Caco-2 (cell line): ENCODE measurements at places on chromosomes 12 and 14. TPM values are rescaled to one million over a fixed set of nuclear protein-coding genes. Genes with fewer than 3 reads are reported as not detected.
A peak's percentile ranks its signal among the peaks of the same experiment; 100 is the strongest.

TGM1 gene
- total RNA-seq: 5.9 and 6.1 TPM in 2 replicates

TNFAIP2 gene
- total RNA-seq: 7.9 and 8.1 TPM in 2 replicates

AVPR1A gene
- not detected in 2 replicates for total RNA-seq

KRT85 gene
- not detected in 2 replicates for total RNA-seq

BCL11B gene
- 0.05 TPM in 1 of 2 replicates, not detected in the other for total RNA-seq

GRCh38 chr14:61362072-61362750 lies 40.8 kb downstream of the PRKCH start:
- H3K27ac ChIP-seq: no peak overlapping the region
- no peaks in the 10 kb centered on the region for H3K27me3 ChIP-seq
- 0 out of 2 replicates have a peak, but pooled peaks cover 9% of the 10 kb centered on the region for H3K4me1 ChIP-seq
- no peaks in the 10 kb centered on the region for H3K36me3 ChIP-seq
- DNase-seq: no peak
- H3K4me3 ChIP-seq: no peak overlapping the region

DNA sequence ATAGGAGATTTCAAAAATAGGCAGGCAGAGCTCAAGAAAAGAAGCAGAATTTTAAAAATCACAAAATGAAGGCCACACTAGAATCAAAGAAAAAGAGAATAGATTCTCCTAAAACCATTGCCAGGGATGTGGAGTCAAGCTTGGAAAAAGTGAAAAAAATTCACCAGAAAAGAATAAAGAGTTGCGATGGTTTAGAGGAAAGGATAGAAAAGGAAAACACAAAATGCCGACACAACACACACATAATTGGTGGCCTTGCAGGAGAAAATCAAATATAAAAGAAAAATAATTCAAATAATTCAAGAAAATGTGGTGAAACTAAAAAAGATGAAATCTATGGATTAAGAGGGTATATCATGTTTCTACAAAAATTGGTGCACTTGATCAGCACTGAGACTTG lies 181.6 kb upstream of the C14orf180 start:
- H3K4me3 ChIP-seq: no peak overlapping the region
- H3K36me3 ChIP-seq: no peaks in the 10 kb centered on the region
- H3K27me3 ChIP-seq: no peaks in the 10 kb centered on the region; the same call in none of the 2 replicates
- H3K4me1 ChIP-seq: no peaks in the 10 kb centered on the region
- DNase-seq: no peak

- H3K27ac ChIP-seq: no peak overlapping the region
- H3K27me3 ChIP-seq: no peaks in the 10 kb centered on the region
- H3K4me3 ChIP-seq: no peak overlapping the region
- DNase-seq: no peak
- H3K36me3 ChIP-seq: no peaks in the 10 kb centered on the region
- H3K4me1 ChIP-seq: no peaks in the 10 kb centered on the region
Observed at GRCh38 chr12:70258605-70259403, 15.6 kb downstream of the CNOT2 start.

- H3K27me3 ChIP-seq: no peaks in the 10 kb centered on the region
- H3K4me1 ChIP-seq: peaks cover 23% of the 10 kb centered on the region
- peak; percentile 63 for DNase-seq
- H3K36me3 ChIP-seq: no peaks in the 10 kb centered on the region
- peak overlapping the region; percentile 74 for H3K4me3 ChIP-seq
- peak overlapping the region; percentile 87 for H3K27ac ChIP-seq
Observed at GRCh38 chr12:88579161-88579517, 1.1 kb downstream of the KITLG start.

GRCh38 chr12:56719056-56719455 lies 6.0 kb downstream of the NACA start:
- no peak for DNase-seq
- peaks cover 1% of the 10 kb centered on the region for H3K36me3 ChIP-seq
- H3K4me3 ChIP-seq: no peak overlapping the region

DNA sequence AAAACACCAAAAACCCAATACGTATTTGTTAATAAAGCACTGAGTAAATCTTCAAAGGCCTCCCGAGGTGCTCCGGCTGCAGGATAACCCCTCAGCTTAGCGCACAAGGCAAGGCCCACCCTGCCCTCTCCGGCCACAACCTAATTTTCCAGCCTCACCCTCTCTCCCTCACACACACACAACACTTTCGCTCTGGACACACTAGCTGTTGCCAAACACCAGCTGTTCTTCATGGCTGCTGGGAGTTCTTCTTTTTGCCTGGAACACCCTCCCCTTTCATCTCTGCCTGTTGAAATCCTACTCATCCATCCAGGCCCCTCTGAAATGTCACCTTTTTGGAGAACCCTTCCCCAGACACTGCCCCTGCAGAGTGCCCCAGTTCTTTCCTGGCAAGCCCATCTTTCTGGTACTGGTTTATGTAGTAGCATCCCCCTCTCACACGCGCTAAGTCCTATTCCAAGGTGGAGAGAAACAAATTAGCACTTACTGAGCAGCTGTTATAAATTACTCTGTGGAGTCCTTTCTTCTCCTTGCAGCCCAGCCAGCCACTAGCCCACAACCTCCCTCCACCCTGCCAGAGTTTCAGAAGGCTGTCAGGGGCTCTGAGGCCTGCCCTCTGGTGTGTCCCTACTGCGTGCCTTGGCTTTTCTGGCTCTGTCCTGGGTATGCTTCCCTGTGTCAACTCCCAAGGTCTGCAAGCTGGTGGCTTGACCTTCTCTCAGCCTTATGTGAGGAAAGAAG lies 805 bp upstream of the CRACR2A start:
- no peaks in the 10 kb centered on the region for H3K27me3 ChIP-seq
- no peak for DNase-seq
- peak overlapping the region; percentile 16 for H3K27ac ChIP-seq
- no peaks in the 10 kb centered on the region for H3K36me3 ChIP-seq
- 0 out of 2 replicates have a peak, but pooled peaks cover 3% of the 10 kb centered on the region for H3K4me1 ChIP-seq

DNA sequence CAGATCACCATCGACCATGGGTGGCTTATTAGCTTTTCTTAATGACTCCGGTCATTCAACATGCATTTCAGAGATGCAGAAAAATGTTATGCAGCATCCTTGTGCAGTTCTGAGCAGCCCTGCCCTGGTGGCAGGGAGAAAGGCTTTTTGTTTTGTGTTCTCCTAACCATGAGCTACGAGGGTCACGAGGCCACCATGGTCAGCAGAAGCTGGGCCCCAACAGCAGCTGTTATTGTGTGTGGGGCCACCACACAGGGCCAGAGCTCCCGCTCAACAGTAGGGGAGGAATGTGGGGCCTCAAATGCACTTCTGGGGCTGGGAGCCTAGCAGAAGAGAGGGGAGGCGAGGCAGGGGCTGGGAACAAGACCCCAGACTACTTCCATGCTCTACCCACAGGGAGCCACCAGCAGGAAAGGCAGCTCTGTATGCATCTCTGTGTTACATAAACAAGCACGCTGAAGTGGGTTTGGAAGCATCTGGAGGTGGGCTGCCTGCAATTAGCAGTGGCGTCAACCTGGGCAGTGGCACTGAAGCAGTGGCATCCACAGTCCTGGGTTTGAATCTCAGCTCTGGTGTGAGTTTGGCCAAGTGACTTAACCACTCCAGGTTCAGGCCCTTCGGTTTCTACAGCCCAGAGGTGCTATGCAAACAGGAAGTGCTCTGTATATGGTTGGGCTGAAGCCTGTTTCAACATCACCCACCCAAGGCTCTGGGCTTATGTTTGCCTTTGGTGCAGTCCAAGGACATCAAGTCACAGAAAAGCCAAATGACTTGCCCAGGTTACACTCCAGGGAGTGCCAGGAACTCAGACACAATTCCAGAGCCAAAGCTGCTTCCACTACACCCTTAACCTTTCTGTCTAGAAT lies 16.3 kb downstream of the GLTP start:
- H3K27ac ChIP-seq: peak overlapping the region; percentile 57
- H3K4me3 ChIP-seq: no peak overlapping the region
- no peaks in the 10 kb centered on the region for H3K27me3 ChIP-seq

DNA sequence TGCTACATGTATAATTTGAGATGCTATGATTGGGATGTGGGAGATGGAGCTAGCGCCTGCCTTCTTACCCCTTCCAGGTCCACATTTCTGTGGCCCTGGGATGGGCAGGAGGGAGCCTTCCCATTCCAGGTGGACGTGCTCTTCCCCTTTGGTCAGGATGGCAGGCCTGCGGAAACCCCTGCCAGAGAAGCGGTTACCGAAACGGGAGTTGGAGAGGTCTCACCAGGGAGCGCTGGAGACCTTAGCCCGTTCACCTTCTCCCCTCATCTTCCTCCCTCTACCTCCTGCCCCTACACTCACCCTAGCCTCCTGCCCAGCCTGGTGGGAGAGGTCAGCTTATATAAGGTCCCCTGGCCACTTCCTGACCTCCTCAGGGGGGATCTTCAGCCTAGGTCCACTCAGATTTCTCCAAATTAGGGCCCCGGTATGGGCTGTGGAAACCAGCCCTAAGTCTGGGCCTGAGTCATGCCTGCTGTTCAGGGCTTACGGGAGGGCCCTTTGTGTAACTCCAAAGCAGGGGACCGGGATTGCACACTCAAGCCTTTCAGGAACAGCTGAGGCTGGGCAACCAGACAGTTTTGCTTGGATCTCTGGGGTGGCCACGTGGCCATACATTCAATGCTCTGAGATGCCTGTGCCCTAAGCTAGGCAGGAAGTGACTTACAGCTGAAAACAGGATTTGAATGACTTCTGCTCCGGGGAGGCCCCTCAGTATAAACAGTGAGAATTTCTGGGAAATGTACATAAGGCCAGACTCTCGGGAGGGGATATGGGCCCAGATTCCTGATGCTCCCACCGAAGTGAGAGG lies 10.2 kb upstream of the MEG3 start:
- H3K27ac ChIP-seq: no peak overlapping the region
- no peak for DNase-seq
- H3K4me3 ChIP-seq: no peak overlapping the region
- H3K36me3 ChIP-seq: no peaks in the 10 kb centered on the region

DNA sequence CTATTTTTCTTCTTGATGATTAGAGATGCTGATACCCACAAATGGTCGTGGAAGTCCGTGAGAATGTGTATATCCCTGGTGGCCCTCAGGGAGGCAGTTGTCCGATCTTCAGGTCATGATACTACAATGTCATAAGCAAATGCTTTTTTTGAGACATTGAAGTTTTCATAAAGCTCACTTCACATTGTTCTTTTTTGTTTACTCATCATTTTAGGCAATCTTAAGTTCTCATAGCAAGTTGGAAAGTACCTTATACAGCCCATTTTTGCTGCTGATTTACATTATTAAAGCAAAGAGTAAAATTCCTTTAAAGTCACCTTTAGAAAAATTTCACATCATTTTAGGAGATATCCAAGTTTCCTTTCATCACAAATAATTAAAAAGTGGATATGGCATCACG lies 90.0 kb upstream of the CCDC196 start:
- no peak for DNase-seq
- no peaks in the 10 kb centered on the region for H3K4me1 ChIP-seq
- H3K36me3 ChIP-seq: no peaks in the 10 kb centered on the region
- H3K27ac ChIP-seq: no peak overlapping the region
- H3K4me3 ChIP-seq: no peak overlapping the region

DNA sequence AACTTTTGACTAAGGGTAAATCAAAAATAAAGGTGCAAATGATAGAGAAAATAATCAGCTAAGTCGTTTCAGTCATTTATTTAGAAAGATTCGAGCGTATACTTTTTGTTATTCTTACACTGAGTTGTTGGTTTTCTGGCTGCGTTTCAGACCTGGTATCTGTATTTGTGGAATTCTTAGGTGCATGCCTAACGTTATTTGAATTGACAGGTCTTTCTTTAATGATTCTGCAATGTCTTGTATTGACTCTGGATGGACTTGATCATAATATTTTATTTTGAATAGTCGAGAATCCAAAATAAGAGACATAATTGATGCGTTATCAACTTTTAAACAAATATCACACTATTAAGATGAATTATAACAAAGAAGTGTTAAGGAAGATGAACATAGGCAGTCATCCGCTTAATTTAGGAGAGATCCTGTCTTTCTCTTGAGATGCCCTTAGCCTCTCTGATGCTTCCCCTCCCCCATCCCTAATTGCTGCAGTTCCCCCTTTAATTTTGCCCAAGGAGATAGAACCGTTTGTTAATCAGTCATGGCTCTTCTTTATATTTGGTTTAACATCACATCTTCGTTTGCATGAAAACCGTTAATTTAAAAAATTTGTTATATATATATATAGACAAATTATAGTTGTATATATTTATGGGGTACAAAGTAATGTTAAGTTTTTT lies 1.8 kb downstream of the ALX1 start:
- no peak overlapping the region for H3K27ac ChIP-seq
- H3K4me1 ChIP-seq: 0 out of 2 replicates have a peak, but pooled peaks cover 8% of the 10 kb centered on the region
- no peak overlapping the region for H3K4me3 ChIP-seq

- H3K36me3 ChIP-seq: no peaks in the 10 kb centered on the region
- no peaks in the 10 kb centered on the region for H3K4me1 ChIP-seq
- H3K27me3 ChIP-seq: no peaks in the 10 kb centered on the region
- no peak for DNase-seq
- no peak overlapping the region for H3K27ac ChIP-seq
Observed at GRCh38 chr14:102272392-102272791, 32.6 kb downstream of the MOK start.

DNA sequence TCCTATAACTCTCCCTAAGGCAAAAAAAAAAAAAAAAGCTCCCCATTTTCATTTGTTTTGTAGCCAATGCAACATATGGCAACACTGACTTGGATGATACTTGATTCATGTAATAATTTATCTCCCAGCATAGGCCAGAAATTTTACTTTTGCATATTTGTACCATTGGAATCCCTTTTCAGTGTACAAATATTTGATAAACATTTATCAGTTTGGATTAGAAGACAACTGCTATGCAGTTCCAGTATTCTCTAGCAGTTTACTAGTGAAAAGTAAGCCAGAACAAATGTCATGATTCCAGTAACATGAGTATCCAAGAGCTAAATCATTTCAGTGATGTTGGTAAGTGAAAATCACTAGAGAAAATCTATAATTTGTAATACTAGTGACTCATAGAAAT lies 392.3 kb downstream of the CCER1 start:
- H3K36me3 ChIP-seq: no peaks in the 10 kb centered on the region
- no peak for DNase-seq
- H3K4me3 ChIP-seq: no peak overlapping the region

DNA sequence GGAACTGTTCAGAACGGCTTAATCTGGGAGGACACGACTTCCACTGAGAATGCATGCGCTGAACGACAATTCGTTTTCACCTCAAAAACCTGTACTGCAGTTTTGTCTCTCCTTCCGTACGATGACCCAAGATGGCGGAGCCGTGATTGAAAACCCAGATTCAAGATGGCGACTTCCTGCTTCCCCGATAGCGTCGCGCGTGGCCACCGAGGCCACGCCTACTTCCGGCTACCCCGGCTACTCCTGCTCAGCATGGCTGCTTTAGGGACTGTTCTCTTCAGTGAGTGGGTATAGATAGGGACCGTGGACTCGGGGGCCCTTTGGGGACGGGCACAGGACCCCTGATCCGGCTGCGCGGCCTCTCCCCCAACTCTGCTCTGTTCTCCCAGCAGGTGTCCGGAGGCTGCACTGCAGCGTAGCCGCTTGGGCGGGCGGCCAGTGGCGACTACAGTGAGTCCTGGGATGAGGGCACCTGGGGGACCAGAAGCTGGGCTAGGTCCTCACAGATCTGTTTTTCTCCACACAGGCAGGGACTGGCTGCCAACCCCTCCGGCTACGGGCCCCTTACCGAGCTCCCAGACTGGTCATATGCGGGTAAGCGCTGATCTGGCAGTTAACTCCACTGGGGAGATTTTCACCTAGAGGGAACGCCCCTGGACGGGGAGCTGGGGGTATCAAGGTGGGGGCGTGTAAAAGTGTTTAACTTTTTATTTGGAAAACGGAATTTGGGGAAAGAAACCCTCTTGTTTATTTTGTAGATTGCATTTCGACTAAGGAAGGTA lies at the start of gene MRPL52:
Gene MRPL52, plus strand, starts transcription at position 227 of the 782 bp plus-strand sequence. Its CDS starts 26 bp downstream, at position 253.
- H3K27me3 ChIP-seq: no peaks in the 10 kb centered on the region
- H3K27ac ChIP-seq: peak within 1 kb of the TSS; percentile 98
- H3K4me1 ChIP-seq: peaks cover 7% of the 10 kb centered on the region
- H3K4me3 ChIP-seq: peak within 1 kb of the TSS; percentile 84
- H3K36me3 ChIP-seq: peaks cover 2% of the 10 kb centered on the region; the same call in 1 of the 2 replicates

- no peaks in the 10 kb centered on the region for H3K27me3 ChIP-seq
- H3K4me1 ChIP-seq: no peaks in the 10 kb centered on the region
- no peak for DNase-seq
- peak overlapping the region; percentile 34 for H3K27ac ChIP-seq
- no peak overlapping the region for H3K4me3 ChIP-seq
Observed at GRCh38 chr12:51382173-51382572, 9.0 kb downstream of the GALNT6 start.
